ENCODE measurements at places on chromosomes 7 and 10.

- DNase-seq, result no peak
Measured at GRCh38 chr7:142795339-142795863, 24.6 kb downstream of the PRSS2 start.

DNA sequence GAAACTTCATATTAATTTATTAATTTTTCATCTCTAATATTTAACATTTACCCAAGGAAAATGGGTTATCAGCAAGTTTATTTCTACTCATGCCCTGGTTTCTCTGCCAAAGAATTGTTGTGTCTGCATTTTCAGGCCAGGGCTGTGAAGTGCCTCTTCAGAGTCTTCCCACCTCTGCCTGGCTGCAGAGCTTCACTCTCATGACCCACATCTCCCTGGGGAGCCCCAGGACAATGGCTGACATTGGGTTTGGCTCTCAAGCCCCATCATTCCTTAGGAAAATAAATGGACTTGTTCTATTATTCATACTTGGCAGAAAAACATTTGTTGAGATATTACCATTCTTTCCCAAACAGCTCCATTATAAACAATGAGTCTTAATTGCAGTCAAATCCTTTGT lies 30.3 kb downstream of the CACNA2D1 start:
- DNase-seq, result peak; percentile 70

GRCh38 chr7:12684733-12685132 lies 2.7 kb upstream of the ARL4A start:
- no peak for DNase-seq

DNA sequence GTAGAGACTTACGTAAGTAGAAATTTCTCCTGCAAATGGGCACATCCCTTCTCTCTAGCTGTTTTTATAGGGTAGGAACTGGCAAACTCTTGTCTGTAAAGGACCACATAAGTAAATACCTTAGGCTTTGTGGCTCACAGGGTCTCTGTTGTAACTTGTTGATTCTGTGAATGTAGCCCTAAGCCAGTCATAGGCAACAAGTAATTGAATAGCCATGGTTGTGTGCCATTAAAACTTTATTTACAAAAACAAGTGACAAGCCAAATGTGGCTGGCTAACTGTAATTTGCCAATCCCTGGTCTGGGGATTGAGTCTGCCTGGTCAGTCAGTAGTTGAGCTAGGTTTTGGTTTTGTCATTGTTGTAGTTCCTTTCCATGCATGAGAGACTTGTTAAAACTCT lies 5.3 kb upstream of the KLF6 start:
- DNase-seq, result no peak

GRCh38 chr10:133400624-133401424 lies 6.9 kb downstream of the MTG1 start:
- DNase-seq, result no peak

DNA sequence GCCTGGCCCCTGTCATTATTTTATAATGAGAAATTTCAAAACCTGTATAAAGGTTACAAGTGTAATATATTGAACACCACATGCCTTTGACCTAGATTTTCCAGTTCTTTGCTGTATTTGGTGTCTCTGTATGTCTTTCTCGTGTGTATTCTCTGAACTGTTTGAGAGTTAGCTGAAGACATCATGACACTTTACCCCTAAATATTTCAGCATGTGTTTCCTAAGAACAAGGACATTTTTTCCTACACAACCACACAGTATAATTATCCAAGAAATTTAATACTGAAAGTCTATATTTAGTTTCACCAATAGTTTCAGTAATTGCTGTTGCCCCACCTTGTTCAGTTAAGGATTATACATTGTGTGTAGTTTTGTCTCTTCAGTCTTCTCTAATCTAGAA lies 14.8 kb downstream of the ZRANB1 start:
- no peak for DNase-seq

- DNase-seq, result no peak
Measured at GRCh38 chr10:110005719-110006118, 2.1 kb upstream of the ADD3 start.

DNA sequence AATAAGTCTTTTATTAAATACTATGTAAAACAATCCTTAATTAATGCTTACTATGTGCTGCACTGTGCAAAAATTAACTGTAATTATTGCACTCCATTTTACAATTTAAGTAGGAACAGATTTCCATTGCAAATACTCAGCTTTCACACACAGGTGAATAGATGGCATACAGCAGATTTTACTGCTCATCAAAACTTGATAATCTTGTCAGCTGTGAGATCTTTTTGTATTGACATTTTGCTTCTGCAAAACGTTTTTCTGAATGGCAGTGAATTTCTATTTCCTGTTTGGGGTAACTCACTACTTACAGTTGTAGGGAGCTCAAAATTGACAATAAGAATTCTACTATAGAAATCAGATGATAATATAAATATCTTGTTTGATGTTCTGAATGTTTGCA lies 220.0 kb upstream of the MAGI2 start:
- no peak for DNase-seq

GRCh38 chr7:12594122-12594897 lies 23.8 kb downstream of the SCIN start:
- DNase-seq, result no peak

DNA sequence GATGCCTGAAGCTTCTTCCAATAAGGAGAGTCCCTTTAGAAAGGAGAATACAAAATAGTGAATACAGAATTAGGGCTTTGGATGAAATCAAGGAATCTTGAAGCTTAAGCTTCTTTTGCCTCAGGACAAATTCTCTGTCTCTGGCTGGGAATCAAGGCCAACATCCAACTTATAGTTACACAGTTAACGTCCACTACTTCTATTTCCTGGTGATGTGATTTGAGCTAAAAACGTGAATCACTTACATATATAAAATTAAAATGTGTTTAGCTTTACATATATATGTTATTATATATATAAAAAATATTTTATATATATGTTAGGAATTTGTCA lies 11.4 kb upstream of the INPP5F start:
- no peak for DNase-seq

- no peak for DNase-seq
Measured at GRCh38 chr10:83076443-83076842, 1062.9 kb upstream of the GHITM start.

All from NCI-H1092 (cell line).